Natural killer cell (primary cell): ENCODE measurements at places on chromosomes 13 and 19. TPM values are rescaled to one million over a fixed set of nuclear protein-coding genes. Genes with fewer than 3 reads are reported as not detected.

RAB8A gene
- total RNA-seq: 137 TPM

ITPKC gene
- 11.0 TPM for total RNA-seq

SHD gene
- total RNA-seq: 0.20 TPM

UBE2L5 gene
- not detected for total RNA-seq

ZNF850 gene
- total RNA-seq: 1.7 TPM

HNRNPM gene
- total RNA-seq: 272 TPM

HSPBP1 gene
- 19.5 TPM for total RNA-seq

TMEM150B gene
- total RNA-seq: not detected

SELENOV gene
- not detected for total RNA-seq

RFPL4AL1 gene
- not detected for total RNA-seq

FFAR1 gene
- total RNA-seq: 0.47 TPM

SPACA4 gene
- total RNA-seq: not detected

ZNF221 gene
- 2.2 TPM for total RNA-seq

SPC24 gene
- 4.1 TPM for total RNA-seq

ZNF780A gene
- 16.0 TPM for total RNA-seq

DNA sequence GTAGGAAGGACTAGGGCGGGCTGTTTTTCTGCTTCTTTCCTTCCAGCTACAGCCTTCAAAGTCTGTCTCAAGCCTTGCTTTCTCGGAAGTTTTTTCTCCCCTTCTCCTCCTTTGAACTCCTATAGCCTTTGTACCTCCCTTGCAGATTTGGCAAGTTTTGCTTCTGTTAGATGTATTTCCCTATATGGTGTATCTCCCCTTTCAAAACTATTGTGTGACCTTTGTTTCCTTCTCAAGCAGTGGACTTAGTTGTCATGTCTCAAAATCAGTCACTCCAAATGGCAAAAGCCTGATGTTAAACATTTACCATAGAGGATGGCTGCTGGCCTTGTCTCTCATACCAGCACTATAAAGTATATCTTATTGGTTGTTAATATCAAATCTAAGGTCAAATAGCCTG is 152.7 kb downstream of the FLT1 start:
- no peak for DNase-seq

- no peak for DNase-seq
Observed at GRCh38 chr19:55679343-55680257, 4.6 kb downstream of the EPN1 start.

DNA sequence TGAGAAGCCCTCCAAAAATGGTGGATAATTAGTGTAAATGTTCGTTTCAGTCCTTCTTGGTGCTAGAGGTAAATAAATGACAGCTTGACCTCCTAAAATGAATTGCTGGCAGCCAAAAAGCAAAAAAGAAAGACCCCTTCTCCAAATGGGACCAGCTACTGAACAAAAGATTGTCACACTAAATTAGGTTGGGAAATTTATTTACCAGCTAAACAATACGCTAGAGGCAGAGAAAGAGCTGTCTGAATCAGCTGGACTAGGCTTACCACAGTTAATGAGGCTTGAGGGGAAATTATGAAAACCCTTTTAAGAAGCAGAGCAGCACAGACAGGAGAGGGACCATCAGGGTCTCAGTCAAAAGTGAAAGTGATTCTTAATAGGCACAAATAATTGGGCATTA is 498.9 kb downstream of the SUCLA2 start:
- DNase-seq: no peak

DNA sequence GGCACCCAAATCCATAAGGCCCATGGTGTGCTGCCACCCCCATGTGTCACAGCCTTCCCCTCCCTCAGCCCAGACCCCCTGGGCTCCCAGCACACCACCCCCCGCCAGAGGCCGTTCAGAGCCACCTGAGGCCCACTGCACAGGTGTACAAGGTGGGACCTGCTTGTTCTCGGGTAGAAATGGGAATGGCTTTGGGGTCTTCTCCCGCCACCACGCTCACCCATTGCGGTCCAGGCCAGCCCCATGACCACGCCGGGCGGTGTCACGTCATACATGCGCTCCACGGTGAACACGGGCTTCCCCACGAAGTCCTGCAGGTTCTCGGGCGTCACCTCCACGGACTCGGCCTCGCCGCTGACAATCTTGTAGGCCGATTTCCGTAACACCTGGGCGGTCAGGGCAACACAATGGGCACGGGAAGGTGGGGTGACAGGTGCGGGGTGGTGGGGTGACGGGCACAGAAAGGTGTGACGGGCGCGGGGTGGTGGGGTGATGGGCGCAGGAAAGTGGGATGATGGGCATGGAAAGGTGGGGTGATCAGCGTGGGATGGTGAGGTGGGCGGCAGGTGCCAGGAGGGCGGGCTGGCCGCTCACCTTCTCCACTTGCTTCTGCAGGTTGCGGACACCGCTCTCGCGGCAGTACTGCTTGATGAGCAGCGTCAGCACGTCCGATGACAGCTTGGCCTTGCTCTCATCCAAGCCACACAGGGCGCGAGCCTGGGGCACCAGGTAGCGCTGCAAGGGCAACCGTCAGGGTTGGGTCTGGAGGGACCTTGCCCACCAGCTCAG is 4.3 kb downstream of the RPL36 start:
- no peak for DNase-seq

- no peak for DNase-seq
Observed at GRCh38 chr13:44374348-44374712, 706 bp downstream of the SERP2 start.

DNA sequence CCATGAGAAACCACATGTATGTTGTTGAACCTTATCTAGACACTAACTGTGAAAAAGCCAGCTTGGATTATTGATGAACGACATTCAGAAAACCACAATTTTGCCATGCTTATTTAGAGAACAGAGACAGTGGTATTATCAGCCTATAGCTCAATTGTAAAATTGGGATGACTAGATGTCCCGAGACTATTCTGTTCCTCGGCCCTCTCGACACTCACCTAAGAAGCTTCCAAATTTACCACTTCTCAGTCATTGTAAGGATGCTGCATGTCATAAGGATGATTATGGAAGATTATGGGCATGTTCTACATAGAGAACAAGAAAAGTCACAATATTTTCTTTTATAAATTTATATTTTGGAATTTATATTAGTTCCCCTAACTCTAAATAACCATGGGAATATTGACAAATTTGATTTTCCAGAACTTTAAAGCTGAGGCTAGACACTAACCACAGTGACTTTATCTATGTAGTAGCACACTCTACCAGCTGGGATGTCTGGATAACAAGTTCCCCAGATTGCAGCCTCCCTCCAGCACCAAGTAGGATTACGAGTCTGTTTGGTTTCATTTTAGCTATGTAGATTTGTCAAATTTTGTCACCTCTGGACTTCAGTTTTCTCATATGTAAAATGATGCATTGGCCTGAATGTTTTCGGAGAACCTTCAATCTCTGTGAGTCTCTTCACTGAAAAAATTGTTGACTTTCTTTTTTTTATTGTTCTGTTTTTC is 513.6 kb downstream of the IRS2 start:
- no peak for DNase-seq

DNA sequence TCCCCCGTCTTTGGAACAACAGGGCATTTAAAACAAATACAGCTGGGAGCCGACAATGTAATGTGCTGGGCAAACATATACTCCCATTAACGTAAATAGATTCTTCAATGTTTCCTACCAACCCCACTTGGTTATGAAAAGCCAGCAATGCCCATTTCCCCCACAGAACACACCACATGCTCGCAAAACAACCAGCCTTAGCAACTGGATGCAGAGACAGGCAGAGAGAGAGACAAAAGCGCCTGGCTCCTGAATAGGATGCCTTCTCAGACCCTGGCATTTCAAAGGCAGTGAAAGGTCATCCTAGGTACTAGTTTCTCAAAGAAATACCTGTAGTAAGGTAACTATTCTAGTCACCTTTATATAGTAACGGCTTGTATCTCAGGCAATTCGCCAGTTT is 462.9 kb downstream of the ITGBL1 start:
- DNase-seq: no peak

- no peak for DNase-seq
Observed at GRCh38 chr19:3720349-3720917, 12.2 kb downstream of the TJP3 start.

- DNase-seq: no peak
Observed at GRCh38 chr13:97189928-97190327, 32.2 kb upstream of the MBNL2 start.

DNA sequence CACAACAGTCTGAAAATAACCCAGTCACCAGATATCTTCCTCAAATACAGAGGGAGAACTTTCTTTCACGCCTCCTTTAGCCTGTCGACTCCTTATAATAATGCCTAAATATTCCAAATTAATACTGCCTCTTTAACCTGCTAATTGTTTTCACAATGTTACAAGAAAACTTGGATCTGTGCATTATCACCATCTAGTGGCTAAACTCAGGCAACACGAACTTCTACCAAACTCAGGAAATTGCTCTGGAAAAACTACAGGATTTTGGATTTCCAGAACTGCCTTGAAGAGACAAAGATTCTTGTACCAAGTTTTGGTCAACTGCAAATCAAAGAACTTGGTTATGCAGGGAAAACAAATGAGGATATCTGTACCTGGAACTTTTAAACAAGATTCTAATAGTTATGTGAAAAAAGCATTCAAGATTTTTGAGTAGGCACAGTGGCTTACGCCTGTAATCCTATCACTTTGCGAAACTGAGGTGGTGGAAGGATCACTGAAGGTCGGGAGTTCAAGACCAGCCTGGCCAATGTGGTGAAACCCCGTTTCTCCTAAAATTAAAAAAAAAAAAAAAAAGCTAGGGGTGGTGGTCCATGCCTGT is 10.8 kb downstream of the CLN5 start:
- DNase-seq: peak; percentile 47

DNA sequence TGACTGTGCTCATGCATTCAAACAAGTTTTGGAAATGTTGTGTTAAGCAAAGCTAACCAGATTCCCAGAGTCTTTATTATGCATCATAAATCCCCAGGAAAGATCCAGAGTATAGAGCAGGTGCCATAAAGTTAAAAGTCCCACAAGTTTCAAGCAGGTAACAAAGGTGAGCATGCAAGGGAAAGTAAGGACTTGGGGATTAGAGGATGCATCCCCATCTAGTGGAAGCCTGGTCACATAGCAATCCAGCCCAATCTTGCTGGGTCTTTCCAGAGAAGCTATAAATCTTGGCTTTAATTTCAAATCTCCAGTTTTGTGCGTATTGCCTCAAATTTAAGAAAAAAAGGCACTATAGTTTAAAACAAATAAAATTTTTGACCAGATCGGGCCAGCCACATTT is 72.7 kb downstream of the ZNF254 start:
- no peak for DNase-seq

GRCh38 chr13:91085127-91085526 is 262.4 kb upstream of the MIR17HG start:
- no peak for DNase-seq

- no peak for DNase-seq
Observed at GRCh38 chr13:26880735-26881134, 120.1 kb upstream of the GPR12 start.

- no peak for DNase-seq
Observed at GRCh38 chr19:55406826-55407549, 600 bp downstream of the UBE2S start.

- DNase-seq: no peak
Observed at GRCh38 chr19:38173291-38174041, 50.6 kb downstream of the DPF1 start.

GRCh38 chr19:41265395-41266153 is 1.4 kb downstream of the HNRNPUL1 start:
- peak; percentile 40 for DNase-seq
